G401 (cell line): ENCODE measurements at places on chromosomes 6 and 20.
A peak's percentile ranks its signal among the peaks of the same experiment; 100 is the strongest.

DNA sequence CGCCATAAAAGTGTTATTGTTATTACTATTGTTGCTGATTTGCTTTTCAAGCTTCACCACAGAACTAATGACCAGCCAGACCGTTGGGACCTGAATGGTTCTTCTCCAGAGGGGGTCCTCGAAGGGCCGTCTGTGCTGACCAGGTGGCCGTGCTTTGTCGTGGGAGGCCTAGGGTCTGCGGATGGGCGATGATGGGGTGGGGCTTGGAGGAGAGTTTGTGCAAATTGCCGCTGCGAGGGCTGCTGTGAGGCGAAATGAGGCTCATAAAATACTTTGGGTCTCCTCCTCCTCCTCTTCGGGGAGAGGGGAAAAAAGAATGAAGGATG lies 6.0 kb upstream of the ZBTB22 start:
- no peak for DNase-seq

DNA sequence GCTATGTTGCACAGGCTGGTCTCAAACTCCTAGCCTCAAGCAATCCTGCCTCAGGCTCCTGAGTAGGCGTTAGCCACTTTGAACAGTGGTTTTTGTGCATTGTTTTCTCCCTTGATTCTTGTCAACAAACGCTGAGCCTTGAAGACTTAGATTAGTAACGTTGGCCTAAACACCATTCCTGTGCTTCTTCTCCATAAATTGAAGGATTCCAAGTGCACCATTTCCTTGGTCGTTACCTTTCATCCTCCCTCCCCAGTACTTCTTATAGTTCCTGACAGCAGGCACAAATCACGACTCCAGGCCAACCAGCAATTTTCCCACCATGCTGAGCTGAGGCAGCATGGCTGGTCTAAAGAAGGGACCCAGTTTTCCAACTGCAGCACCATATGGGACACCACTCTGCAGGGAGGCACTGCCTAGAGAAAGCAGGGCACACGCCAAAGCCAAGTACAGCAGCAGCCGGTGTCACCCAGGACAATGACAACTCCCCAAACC lies 8.9 kb downstream of the RPS10 start:
- peak; percentile 79 for DNase-seq

DNA sequence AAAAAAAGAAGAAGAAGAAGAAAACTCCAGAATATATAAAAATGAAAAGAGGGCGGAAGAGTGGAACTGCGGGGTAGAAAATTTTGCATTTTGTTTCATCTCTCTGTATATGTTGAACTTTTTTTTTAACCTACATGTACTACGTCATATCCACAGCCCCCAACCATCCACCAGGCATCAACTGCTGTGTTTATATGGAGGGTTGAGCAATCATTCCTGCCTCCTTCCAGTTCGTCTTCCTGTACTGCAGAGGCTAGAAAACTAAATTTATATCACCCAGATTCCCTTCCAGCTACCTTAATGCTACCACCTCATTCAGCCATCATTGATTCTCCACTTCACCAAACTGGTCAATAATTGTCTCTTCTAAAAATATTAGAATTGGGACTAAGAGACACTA lies 9.5 kb upstream of the SIGLEC1 start:
- no peak for DNase-seq

DNA sequence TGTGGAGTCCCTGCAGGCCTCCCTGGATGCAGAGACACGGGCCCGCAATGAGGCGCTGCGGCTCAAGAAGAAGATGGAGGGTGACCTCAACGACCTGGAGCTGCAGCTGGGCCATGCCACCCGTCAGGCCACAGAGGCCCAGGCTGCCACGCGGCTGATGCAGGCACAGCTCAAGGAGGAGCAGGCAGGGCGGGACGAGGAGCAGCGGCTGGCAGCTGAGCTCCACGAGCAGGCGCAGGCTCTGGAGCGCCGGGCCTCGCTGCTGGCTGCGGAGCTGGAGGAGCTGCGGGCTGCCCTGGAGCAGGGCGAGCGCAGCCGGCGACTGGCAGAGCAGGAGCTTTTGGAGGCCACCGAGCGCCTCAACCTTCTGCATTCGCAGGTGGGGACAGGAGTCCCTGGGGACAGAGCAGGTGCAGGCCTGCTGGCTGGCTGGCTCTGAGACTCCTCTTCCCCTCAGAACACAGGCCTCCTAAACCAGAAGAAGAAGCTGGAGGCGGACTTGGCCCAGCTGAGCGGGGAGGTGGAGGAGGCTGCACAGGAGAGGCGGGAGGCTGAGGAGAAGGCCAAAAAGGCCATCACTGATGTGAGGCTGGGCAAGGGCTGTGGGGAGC lies 44.7 kb downstream of the MYH7B start:
- no peak for DNase-seq

DNA sequence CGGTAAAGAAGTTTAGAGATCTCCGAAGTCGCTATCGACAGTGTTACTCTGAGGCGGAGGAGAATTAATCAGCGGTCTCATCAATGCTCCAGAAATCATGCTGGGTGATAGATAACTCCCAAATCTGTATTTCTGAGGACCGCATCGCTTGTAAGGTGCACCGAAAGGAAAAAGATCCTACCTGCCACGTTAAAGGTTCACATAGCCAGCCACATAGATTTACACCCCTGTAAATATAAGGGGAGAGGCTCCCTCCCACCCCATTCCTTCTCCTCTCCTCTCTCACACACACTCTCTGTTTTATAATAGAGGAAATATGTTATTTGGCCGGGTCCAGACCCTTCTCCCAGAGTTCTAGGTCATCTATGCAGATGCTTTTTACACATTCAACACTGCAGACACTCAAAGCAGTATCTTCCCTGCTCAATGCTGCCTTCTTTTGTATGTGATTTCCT lies 620 bp upstream of the DEK start:
- DNase-seq = no peak

DNA sequence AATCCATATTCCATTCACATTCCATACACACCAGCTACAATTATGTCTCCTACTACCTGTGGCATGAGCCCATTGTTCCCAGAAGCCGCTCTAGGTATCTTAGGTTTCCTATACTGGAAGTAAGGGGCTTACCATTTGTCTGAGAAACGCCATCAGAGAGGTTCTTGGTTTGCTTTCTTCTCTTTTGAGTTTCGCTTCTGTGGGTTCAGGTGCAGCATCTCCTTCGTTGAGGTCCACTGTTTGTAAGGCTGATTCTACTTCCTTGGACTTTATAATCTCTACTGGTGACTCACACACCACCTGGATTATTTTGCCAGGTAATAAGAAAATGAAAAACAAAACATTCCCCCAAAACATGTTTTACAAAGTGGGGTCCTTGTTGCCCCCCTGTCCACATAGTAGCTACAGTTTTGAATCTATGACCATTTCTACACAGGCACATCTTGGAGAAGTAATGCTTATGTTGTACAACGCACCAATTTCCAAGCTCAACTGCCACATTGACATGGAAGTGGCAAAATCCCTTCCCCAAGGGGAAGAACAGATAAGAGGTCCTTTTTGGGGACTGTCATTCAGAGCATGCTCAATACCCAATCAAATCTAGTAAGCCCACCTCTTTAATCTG lies 103.5 kb downstream of the BCAS1 start:
- no peak for DNase-seq

GRCh38 chr6:23265270-23265669 lies 695.9 kb downstream of the HDGFL1 start:
- no peak for DNase-seq

GRCh38 chr20:62959101-62959971 lies 6.8 kb downstream of the SLC17A9 start:
- no peak for DNase-seq

- DNase-seq = no peak
Observed at GRCh38 chr6:153160221-153160620, 29.1 kb upstream of the RGS17 start.

DNA sequence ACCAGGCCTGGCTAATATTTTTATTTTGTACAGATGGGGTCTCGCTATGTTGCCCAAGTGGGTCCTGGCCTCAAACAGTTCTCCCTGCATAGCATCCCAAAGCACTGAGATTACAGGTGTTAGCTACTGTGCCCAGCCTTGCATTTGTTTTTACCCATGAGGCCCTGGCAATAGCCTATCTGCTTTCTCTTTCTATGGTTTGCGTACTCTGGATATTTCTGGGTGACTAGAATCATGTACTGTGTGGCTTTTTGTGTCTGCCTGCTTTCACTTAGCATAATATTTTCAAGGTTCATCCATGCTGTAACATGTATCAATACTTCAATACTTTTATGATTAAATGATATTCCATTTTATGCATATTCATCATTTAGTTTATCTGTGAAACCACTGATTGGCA lies 451.7 kb downstream of the GRIK2 start:
- no peak for DNase-seq

GRCh38 chr20:52675375-52675774 lies 296.8 kb upstream of the TSHZ2 start:
- no peak for DNase-seq

- DNase-seq = no peak
Observed at GRCh38 chr6:300026-300425, 7.7 kb downstream of the DUSP22 start.

GRCh38 chr20:37807471-37808232 lies 95.3 kb upstream of the VSTM2L start:
- no peak for DNase-seq

- DNase-seq = peak; percentile 77
Observed at GRCh38 chr20:49583669-49584417, 15.9 kb upstream of the PTGIS start.

DNA sequence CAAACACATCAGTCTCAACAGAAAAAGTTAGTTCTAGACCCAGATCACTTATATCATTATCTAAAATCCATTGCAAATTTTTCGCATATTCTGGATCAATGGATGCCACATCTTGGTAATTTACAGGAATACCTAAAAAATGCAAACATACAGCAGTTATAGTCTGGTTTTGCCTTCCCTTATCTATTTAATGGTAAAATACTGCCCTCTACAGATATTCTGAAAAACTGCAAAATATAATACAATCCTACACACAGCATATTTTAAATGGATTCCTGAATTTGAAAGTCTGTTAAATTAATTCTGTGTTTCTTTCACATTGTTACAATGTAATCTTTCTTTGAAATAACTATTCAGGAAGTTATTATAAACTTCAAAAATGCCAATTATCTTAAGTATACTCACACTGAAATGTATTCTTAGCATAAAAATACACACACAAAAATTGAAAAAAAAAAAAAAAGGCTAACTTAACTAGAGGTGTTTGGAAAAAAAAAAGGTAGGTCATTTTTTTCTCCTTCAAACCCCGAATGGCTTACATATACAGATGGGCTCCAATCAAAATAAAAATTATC lies 88.4 kb downstream of the HACE1 start:
- DNase-seq = peak; percentile 45

DNA sequence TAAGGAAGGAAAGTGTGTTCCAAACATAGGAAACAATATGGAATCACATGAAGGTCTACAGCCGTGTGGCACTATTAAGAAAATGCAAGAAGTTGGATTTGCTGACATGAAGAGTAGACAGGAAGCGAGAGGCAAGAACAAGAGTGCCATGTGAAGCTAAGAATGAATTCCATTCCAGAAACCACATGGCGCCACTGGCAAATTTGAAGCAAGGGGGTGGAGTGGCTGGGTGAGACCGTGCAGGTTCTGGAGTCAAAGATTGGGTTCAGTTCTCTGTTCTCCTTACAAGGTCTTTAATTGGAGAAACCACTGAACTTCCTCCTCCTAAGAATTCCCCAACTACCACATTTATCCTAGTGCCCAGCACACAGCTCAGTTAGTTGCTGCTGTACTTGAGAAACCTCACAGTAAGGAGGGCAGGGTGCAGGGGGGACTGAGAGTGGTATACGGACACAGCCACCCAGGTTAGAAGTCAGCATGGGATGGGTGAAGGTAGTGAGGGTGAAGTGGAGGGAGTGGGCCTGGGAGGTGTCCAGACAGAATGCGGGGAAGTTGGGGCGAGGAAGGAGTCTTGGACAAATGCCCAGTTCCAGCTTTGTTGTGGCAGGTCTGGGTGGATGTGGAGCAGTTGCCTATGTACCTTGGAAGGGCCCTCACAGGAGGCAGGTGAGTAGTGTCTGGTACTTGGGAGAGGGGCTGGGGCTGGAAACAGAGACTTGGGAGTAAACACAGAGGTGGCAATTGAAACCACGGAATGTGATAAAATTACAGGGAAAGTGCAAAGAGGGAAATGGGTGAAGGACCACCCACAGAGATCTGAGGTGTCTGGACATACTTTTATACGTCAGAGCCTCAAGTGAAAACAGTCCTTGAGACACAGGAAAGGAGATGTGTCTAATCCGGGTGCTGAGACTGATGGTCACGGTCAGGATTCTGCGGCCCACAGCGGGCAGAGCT lies 14.3 kb downstream of the LYRM4 start:
- DNase-seq = no peak

- DNase-seq = peak; percentile 54
Observed at GRCh38 chr6:129936329-129937165, 75.4 kb upstream of the TMEM244 start.

DNA sequence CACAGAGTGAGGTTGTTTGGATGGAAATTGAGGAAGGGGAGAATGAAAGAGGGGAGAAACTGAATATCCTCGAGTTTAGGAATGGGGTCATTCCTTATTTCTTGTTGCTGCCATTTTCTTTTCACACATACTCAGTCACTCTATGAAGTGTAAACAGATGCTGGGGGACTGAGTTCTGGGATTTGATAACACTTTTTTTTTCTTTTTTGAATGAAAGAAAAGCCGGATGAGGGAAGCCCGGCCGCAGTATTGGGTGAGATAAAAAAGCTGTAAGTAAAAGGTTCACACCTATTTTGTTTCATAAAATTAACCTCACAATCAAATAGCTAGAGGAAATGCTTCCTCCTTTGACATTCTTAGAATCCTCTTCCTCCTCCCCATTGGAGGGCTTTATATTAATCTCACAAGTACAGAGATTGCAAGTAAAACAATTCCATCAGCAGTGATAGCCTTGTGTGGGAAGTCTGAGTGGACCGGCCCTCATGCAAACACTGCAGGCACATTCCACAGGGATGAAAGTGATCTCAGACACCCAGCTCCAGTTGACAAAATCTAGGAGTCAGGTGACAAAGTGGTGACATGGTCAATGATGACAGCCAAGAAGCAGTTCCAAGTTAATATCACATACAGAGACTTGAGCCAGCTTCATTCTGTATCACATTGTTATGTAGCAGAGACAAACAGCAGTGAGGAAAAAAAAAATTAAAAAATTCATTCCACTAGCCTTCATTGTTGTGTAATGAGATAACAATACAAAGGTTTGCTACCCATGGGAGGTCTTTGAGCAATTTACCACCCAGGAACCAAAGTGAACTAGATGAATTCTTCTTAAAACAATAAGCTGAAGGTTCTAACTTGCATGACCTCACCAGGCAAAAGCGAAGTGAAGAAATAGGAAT lies 391.1 kb upstream of the HSF2 start:
- peak; percentile 48 for DNase-seq

DNA sequence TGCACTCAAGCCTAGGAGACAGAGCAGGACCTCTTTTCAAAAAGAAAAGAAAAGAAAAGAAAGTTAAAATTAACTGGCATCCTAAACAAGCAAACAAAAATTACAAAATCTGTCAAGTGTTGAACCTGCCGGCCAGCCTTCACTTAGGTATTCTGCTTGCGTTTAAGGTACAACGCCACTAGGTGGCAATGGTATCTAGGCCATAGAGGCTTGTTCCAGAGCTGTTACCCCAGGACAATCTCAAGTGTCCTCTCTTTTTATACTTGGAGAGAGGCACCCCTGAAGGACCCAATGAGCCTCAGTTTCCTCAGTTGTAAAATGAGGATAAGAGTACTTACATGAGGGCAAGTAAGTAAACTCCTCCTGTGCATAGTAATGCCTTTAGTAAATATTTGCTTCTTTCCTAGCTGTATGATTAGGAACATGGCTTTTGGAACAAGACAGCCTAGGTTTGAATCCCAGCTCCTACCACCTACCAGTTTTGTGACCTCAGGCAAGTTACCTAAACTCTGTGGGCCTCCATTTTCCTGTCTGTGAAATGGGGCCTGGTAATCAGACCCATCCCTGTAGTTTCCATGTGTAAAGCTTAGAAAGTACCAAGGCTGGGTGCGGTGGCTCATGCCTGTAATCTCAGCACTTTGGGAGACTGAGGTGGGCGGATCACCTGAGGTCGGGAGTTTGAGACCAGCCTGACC lies 5.8 kb upstream of the PACSIN1 start:
- peak; percentile 71 for DNase-seq
